CD4-positive, alpha-beta T cell treated with Interleukin-6 for 4 hours (primary cell): ENCODE measurements at places on chromosomes 7 and 10.

GRCh38 chr7:5567790-5568189 lies 144.2 kb upstream of the TNRC18 start:
- no peak for DNase-seq

DNA sequence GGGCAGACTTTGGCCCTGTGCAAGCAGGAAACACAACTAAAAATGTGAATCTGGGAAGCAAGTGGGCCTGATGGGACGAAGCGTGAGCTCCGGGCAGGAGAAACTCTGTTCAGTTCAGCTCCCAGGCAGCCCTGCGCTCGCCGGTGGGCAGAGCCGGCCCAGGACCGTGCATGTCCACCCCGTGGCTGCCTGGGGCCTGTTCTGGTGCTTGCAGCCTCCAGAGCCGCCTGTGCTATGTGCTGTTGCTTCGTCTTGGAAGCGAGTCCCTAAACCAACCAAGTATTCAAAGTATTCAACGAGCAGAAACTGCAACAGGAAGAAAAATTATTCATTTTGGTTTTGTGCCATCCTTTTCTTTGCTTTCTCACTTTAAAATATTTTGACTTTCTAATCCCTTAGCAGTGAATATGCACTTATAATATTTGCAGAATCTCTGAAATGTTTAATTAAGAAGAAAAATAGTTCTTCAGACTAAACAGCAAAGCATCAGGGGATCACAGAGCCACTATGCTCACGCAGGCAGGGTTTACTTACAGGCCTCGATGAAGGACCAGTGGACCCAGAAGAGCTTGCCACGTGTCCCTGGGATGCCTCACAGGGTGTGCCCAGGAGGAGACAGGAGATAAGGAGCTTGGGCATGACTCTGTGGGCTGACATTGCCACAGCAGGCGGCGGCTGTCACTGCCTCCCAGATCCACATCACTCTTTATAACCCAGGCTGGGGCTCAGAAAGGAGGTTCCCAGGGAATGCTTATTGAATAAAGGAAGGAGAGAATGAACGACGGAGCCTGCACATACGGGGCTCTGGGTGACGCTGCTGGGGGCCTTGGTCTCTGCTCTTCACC lies 45.6 kb downstream of the VIPR2 start:
- no peak for DNase-seq

- DNase-seq = peak; percentile 36
Observed at GRCh38 chr10:112369495-112370423, 4.2 kb upstream of the ACSL5 start.

- DNase-seq = no peak
Observed at GRCh38 chr7:28531291-28531690, 119.0 kb downstream of the CREB5 start.

DNA sequence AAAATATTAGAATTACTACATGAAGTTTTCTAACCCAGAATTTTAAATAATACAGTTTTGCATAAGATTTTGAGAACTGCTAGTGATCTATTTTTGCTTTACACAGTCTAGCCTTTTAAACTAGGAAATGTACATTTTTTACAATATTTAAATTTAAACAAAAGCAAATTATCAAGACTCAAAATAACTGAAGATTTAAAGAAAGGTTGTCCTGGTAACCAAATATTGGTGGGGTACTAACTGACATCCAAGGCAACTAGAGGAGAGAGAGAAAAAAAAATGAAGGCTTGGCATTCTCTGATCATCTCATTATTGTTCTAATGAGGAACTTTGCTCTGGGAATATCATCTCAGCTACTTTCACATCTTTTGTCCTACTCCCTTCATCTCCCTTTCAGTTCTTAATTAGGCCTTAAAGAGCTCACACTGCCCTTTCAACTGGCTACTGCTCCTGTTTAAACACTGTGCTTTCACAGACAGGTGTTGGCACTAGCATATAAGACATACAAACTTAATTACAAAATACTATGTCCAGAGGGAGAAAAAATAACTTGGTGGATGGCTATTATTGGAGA lies 33.7 kb downstream of the RAB11FIP2 start:
- no peak for DNase-seq

DNA sequence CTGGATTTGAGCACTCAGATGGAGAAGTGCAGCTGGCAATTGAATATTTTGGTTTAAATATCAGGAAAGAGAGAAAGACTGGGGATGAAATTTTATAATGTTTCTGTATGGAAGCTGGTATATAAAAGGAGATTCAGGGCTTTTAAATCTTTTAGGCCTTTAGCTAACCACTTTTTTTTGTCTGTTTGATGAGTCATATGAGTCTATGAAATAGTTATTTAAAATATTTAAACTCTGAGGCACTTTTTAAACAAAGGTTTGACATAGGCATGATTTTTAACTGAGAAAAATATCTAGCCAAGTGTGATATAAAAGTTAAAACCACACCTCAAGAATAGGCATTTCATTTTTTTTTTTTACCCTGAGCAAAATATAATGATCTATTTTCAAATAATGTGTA lies 944.3 kb downstream of the GATA3 start:
- no peak for DNase-seq

GRCh38 chr7:115379321-115379720 lies 457.4 kb downstream of the MDFIC start:
- DNase-seq = no peak

- no peak for DNase-seq
Observed at GRCh38 chr10:44902941-44903545, 8.1 kb upstream of the TMEM72 start.

- no peak for DNase-seq
Observed at GRCh38 chr10:71077143-71077581, 135.2 kb upstream of the UNC5B start.
